T-helper 9 cell (primary cell): ENCODE measurements at places on chromosomes 7 and 10.

DNA sequence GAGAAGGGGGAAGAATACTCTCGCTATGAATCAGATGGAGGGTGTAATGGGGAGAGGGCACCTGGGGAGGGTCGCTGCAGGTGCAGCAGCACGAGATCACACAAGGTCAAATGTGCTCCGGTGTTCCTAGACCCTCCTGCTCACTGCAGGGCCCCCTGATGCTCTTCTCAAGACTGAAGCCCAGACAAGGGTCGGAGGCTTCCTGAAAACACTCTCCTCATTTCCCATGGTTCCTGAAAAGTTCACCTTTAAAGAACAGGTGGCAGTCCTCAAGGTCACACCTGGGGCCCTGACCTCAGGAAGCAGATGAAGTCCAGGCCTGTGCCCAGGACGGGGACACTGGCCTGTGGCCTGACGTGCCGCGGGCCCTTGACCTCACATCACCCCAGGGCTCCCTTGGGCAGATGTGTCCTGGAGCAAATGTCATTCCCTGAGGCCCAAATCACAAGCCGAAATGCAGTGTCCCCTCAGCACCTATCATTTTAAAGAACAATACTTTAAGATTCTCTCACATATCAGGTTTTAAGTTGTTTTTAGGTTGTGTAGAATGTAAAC, 289.8 kb downstream of the GLRX3 start:
- DNase-seq, result no peak

DNA sequence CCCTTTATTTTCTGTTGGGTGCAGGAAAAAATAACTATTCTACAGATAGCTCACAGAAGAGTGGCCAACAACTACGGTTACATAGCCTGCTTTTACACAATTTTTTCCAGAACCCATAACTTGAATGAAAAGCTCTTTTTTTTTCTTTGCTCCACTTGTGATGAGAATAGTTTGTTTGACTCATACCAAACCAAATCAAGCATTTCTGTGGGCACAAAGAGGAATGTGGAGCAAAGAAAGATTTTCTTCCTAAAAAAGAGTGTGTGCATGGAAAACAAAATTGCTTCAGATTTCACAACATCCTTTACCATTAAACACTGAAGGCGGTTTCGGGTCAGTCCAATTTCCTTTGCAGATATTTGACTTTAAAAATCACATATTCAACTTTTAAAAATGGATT, 54.8 kb upstream of the RAB11FIP2 start:
- DNase-seq, result no peak

GRCh38 chr7:151232917-151233701, 826 bp downstream of the CHPF2 start:
- DNase-seq, result peak; percentile 54

GRCh38 chr7:71982851-71983250, 429.3 kb downstream of the CALN1 start:
- DNase-seq, result no peak

DNA sequence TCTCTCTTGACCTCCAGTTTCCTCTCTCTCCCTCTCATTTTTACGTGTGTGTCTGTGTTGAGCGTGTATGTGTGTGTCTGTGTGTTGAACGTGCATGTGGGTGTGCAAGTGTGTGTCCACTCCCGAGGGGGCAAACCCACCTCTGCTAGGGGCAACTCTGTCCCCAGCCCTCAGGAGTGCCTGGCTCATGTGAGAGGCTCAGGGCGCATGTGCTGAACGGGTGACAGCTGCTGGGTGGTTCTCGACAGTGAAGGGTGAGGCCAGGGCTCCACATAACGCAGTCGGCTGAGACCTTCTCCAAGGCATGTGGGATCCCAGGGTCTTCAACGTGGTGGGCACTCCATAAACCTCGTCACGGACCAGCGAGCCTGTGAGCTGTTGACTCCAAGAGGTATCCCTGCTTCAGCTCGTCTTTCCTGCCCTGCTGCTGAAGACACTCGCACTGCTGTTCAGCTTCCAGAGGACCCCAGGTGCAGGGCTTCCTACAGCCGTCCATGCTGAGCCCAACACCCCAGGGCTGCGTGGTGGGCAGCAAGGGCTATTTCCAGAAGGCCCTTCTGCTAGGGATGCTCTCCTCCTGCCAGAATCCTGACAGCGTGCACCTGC, 361.6 kb upstream of the SHH start:
- DNase-seq, result no peak

- DNase-seq, result no peak
Measured at GRCh38 chr10:85147346-85148250, 819.2 kb downstream of the CCSER2 start.

- no peak for DNase-seq
Measured at GRCh38 chr7:56537952-56538351, 421.7 kb upstream of the NUPR2 start.

- DNase-seq, result no peak
Measured at GRCh38 chr10:103197174-103197573, 4.1 kb upstream of the NT5C2 start.

DNA sequence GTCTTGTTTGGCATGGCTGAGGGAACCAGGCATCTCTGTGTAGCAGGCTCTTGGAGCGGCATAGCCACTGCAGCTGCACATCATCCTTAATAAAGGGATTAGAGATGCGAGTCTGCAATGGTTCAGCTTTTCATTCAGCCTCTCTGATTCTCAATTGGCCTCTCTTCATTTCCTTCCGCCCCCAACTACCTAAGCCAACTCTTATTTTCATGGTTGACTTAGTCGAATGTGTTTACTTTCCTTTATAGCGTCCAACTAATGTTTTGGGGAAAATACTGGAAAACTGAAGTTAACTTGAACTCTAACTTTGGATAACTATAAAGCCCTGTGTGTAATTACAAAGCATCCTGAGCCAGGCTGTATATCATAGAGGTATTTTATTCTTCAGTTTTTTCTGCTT, 202.2 kb upstream of the KIAA1217 start:
- no peak for DNase-seq

- no peak for DNase-seq
Measured at GRCh38 chr10:71527135-71527534, 130.4 kb downstream of the CDH23 start.

DNA sequence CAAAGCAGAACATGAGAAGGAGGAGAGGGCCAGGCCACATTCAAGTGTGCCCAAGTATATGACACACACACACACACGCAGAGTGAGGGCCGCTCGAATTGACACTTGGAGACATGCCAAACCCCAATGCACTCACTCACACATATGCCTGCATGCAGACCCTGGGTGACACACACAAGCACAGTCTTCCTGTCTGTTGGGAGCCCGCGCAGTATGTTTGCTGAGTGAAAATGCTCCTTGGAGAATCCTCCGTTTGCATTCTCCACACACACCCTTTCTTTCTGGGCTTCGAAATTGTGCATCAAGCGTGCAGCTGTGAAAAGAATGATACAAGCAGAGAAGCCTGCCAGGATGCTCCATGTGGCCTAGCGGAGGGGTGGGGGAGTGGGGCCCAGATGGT, 120.9 kb downstream of the PLXNA4 start:
- no peak for DNase-seq

- no peak for DNase-seq
Measured at GRCh38 chr10:95236068-95236903, 42.2 kb downstream of the ACSM6 start.

- DNase-seq, result no peak
Measured at GRCh38 chr10:35453855-35454532, 117.7 kb downstream of the CCNY start.

- DNase-seq, result no peak
Measured at GRCh38 chr10:34403512-34403911, 411.6 kb downstream of the PARD3 start.

- DNase-seq, result no peak
Measured at GRCh38 chr10:97169063-97169462, 16.7 kb downstream of the SLIT1 start.

- DNase-seq, result no peak
Measured at GRCh38 chr7:94295850-94296249, 98.8 kb upstream of the COL1A2 start.

DNA sequence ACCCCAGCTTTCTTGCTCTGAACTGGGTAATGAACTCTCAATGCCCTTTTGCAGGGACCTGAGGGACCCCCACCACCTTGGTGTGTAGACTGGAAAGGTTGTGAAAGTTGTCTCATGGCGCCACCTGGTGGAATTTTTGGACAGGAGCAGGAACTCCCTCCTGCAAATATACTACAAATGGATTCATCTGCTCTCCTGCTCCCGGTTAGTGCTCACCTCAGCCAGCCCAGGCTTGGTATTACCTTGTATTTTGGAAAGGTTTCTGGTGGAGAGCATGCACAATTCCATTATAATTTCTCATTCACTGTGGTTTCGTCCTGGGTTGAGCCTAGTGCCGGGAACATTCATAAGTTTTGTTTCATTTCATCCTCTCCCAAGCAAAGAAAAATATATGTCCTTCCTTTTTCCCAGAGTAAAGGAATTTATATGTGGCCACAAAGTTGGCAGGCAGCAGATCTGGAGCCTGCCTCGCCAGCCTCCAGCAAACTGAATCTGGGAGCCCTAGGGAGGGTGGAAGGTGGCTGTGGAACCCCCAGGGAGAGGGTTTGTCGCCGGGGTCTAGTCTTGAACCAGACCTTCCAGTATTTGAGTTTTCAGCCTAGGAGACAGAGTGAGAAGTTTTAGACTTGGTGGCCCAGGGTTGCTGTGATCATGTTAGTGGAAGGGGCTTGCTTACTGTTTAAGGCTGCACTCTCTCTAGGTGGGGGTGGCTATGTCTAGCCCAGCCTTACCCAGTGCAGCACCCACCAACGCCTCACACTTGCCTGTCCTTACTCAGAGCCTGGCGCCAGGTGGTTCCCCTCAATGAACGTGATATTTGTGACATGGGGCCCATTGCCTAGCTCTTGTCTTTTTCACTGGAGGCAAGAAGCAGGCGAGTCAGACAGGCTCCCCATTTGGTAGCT, 9.5 kb downstream of the FAM241B start:
- peak; percentile 67 for DNase-seq

DNA sequence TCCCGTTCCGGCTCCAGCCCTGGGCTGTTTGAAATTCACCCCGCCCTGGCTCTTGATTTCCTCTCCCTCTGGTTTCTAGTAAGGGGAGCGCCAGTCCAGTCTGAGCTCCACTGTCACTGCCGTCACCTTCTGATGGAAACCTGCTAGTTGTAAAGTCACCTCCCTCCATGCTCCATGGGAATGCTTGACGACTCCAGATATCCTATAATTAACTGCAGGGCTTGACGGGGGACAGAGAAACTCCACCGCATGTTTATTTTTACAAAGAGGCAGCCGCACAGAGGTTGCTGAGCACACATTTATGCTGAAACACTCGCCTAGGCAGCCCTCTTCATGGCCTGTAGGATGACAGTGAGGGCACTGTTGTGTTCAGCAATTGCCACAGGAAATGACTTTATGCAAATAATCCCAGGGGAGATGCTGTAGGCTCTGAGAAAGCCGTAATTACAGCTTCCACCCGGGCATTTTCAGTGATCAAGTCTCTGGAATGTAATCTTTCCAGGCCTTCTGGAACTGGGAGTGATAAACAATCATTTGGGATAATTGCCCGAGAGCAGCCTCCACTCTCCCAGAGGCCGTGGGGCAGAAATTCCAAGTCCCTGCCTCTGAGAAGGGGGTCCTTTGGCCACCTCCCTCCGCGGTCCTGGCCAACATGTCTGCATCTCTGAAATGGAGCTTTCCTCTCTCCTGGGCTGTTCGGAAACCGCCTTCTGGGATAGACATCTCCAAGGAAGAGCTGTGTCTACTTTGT, 300.5 kb downstream of the KLF6 start:
- DNase-seq, result no peak

GRCh38 chr10:95716866-95717265, 23.1 kb upstream of the TCTN3 start:
- no peak for DNase-seq

DNA sequence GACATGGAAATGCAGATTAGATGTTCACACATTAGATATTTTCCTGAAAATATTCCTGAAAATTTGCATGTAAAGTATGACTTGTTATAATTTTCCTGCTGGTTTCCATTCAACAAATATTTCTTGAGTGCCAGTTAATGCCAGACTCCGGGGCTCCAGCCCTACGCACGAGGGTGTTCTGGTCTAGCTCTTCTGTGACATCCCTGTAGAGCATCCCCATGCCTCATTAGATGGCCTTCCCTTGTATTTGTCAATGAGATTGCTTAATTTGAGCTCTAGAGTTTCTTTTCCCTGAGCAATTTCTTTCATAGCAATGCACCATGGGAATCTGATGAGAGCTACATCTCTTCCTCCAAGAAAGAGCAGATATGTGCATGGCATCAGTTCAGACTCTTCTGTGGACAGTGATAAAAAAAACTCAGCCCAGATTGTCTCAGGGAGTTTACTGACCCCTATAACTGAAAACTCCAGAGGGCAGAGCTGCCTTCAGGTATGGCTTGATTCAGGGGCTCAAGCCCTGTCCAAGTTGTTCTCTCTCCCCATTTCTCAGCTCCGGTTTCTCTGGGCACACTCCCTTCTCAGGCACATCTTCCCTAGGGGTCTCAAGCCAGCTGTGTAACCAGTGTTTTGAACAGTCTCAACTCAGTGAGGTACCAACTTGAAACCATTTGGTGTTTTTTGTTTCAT, 96.7 kb downstream of the PARP12 start:
- no peak for DNase-seq

GRCh38 chr7:17185690-17186070, 112.8 kb upstream of the AHR start:
- no peak for DNase-seq

GRCh38 chr7:42460148-42460547, 223.1 kb upstream of the GLI3 start:
- DNase-seq, result no peak

- DNase-seq, result no peak
Measured at GRCh38 chr10:84177541-84178141, 4.0 kb downstream of the GPR15LG start.

GRCh38 chr10:72424561-72424960, 69.8 kb upstream of the DNAJB12 start:
- DNase-seq, result no peak

GRCh38 chr7:154916381-154916780, 86.5 kb downstream of the PAXIP1 start:
- no peak for DNase-seq

DNA sequence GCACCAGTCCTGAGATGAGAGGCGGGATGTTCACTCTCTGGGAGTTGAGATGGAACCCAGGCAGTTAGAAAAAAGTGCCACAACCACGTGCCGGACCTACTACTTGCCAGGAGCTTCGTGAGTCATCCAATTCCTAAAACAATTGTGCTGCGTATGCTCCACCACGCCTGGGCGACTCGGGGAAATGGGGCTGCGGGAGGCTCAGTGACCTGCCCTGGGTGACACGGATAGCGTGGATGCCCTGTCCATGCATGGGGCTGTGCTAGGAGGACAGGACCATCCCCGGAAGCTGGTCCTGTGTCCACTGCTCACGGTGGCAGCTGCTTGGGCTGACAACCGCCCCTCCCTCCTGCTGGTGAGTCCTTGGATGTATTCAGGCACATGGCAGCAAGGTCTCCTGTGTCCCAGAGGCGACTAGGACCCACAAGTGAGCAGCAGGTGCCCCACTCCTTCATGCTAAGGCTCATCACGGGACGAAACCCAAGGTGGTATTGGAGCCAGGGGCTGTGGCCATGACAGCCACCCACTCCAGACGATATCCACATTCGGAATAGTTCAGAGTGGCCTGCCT, 90.4 kb downstream of the BMS1 start:
- DNase-seq, result no peak
